Stimulated activated CD8-positive, alpha-beta memory T cell treated with anti-CD3 and anti-CD28 coated beads, Interleukin-7, amount 100 ng/mL, for 1 hour (primary cell): ENCODE measurements at places on chromosomes 11 and 22.

DNA sequence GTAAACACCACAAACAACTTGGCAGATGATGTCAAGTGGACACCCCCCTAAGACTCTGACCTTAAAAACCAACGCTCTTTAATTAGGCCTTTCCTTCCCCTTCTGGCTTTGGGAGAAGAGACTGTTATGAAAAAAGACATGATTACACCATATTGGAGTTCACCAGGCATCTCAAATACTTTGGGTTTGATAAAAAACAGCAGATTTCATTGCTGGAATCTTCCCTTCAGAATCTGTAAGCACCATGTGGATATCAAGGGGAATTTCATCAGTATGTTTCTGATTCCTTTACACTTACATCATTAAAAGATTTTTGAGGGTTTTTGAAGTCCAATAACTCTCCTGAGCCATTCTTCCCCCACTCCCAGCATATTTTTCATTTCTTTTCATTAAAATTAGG lies 85.6 kb downstream of the KIRREL3 start:
- no peak for DNase-seq

GRCh38 chr11:63289658-63290057 lies 46.3 kb upstream of the SLC22A25 start:
- no peak for DNase-seq

GRCh38 chr11:109960831-109961230 lies 132.4 kb upstream of the ZC3H12C start:
- no peak for DNase-seq

GRCh38 chr22:45127866-45128265 lies 35.9 kb upstream of the NUP50 start:
- DNase-seq, result no peak

DNA sequence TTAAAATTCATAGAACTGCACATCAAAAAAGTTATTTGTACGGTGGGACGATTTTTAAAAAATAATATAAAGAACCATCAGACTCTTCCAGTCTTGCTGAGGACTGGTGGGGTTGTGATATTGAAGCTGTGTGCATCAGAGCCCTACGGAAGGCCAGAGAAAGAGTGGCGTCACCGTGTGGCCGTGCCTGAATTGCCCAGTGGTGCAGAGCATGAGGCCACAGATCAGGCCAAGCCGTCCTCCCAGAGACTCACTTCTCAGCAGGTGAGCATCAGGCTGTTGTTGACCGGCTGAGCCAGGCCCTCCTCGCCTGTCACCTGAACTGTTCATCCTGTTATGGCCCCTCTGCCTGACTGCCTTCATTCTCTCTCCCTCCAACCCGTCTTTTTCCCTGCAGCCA lies 1013.9 kb downstream of the TBC1D22A start:
- no peak for DNase-seq

- DNase-seq, result no peak
These were observed 121.3 kb upstream of the SERPIND1 start for GRCh38 chr22:20652582-20652981.

- DNase-seq, result no peak
These were observed 34.4 kb upstream of the CD82 start for GRCh38 chr11:44531116-44531504.

- DNase-seq, result no peak
These were observed 14.3 kb downstream of the DGCR8 start for GRCh38 chr22:20094197-20094807.

GRCh38 chr11:108558222-108558621 lies 35.3 kb downstream of the EXPH5 start:
- DNase-seq, result no peak

DNA sequence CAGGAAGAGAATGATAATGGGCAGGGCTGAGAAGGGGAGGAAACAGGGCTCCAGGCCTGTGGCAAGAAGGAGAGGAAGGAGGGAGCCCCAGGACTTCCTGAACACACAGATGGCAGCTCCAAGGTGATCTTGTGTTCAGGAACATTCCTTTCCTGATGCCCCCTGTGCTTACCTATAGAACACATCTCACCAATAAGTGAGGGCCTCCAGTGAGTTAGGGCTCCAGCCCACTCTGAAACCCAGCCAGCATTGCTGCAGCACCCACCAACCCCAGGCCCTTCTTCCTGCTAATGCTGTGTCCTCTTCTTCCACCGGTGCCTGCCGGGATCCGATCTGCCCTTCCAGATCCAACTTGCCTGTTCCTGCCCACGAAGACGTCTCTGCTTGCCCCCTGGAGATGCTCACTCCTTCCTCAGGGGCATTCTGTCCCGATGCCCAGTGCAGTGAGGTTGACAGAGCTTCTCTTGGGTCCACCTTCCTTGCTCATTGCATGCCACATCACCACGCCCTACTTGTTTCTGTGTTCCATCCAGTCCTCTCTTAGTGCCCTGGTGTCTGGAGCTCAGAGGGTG lies 17.4 kb downstream of the ANKK1 start:
- no peak for DNase-seq

DNA sequence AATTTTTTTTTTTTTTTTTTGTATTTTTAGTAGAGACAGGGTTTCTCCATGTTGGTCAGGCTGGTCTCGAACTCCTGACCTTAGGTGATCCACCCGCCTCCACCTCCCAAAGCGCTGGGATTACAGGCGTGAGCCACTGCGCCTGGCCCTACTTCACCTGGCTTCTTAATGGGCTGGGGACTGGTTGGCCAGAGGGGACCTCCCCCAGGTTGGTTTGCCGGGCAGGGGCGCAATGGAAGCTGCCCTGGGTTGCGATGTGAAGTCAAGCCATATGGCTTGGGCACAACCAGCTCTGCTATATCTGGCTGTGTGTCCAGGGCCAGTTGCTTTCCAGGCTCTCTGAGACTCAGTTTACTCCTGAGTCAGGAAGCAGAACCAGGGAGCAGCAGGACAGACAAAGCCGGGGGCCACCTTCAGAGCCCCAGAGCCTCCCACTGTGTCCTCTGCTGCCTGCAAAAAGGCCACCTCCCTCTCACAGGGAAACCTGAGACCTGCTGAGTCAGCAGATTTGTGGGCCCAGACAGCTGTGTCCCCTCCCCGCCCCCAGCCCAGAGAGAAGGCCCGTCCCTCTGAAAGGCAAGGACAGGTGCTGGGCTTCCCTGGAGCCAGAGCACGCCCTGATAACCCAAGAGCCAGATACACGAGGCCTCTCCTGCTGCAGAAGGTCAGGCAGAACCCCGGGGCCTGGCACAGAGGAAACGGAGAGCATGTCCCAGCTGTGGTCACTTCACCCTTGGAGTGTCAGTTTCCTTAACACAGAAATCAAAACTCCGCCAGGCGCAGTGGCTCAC lies 29.2 kb upstream of the DAGLA start:
- no peak for DNase-seq

GRCh38 chr11:87398931-87399330 lies 361.2 kb downstream of the TMEM135 start:
- no peak for DNase-seq

GRCh38 chr11:8810540-8811301 lies 100.3 kb upstream of the AKIP1 start:
- DNase-seq, result no peak

DNA sequence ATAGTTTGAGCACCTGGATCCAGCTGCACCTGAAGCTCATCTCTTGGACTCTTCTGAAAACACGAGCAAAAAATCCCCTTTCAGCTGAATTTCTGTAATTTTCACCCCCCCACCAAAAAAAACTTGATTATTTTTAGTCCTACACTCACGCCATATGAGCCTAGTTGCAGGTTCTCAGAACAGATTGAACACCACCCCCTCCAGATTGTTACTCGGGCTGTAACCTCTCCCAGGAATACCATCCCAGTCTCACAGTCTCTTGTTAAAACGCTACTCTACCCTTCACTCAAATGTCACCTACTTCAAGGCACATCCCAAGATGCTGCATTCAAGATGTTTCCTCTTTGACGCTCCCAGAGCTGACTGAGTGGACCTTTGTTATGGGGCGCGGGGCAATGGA lies 96.3 kb upstream of the PRDM11 start:
- no peak for DNase-seq

DNA sequence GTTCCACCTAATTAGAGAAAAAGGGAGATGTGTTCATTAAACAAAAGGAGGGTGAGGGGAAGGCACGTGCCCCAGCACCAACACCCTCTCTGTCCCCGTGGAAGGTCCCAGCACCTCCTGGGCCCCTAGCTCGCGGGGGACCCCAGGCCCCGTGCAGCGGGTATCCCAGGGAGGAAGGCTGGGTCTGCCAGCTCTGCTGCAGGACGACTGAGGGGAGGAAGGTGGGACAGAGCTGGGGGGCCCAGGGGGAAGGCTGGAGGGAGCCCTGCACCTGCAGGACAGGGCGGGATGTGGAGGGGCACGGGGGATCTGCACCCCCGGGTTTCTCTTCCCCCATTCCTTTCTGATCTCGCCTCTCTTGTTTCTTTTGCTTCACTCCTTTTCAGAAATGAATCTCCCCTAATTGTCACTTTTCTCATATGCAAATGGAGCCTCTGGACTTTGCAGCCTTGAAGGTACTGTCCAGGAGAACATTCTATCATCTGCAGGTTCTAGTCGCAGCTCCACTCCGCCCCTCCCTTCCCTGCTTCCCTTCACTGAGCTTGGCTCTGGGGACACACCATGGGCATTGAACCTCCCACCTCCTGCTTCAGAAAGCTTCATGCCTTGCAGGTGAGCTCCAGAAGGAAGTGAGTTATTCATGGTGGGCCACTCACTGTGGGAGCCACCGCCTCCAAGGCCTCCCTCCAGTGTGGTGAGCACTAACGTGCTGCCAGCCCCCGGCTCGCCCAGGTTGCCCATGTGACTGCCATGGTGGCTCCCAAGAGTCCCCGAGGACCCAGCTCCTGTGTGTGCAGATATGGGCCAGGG lies 111.0 kb downstream of the ST3GAL4 start:
- DNase-seq, result no peak

GRCh38 chr11:99505316-99505715 lies 484.6 kb downstream of the CNTN5 start:
- no peak for DNase-seq

- no peak for DNase-seq
These were observed 7.1 kb upstream of the MUC15 start for GRCh38 chr11:26578998-26579661.

DNA sequence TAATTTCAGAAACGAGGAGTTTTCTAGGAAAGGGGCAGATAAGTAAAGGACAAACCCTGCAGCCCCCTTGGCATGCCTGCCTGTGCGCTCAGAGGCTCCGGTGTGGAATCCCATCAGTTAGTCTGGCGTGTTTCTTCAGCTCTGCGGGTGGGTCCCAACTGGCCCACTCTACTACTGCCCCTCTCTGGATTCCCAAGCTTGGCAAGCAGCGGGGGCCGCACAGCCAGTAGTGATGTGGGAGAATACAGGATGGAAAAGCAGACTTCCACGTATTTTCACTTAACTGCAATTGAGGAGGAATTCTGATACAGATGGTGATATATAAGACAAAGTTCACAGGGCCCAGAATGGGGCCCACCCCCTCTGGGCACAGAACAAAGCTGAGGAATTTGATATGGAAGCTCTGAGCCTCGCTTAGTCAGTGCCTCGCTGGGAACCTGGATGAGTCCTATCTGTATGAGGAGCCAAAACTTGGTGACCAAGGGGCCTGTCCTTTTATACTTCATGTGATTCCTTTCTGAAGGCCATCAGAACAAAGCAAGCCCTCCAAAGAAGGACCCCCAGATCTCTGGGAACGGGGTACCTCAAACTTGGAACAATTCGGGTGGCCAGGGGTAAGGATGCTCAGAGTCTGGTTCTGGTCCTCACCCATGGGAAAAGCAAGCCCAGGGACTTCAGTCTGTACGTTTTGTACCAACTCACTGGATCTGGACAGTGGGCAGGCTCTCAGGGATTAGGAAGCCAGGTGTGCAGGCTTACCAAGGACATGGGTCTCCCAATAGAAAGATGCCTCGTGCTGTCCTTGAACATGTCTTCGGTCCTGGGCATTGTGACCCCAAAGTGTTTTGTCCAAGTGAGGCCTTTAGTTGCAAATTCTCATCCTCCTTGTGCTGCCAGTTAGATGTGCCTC lies 26.0 kb downstream of the RELT start:
- no peak for DNase-seq

DNA sequence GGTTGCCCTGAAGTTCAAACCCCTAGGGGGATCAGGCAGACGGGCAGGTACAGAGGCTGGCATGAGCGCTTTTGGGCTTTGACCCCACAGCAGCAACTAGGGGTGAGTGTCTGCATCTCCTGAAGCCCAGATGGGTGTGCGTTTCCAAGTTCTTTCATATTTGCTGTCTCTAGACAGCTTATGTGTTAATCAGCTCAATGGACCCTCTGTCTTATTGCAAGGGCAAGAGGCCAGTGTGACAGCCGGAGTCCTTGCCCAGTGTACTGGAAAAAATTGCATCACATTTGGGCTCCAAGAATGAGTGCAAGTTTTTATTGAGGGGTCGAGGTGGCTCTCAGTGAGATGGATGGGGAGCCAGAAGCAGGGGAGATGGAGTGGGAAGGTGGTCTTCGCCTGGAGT lies 1863.7 kb upstream of the RAG2 start:
- DNase-seq, result no peak

DNA sequence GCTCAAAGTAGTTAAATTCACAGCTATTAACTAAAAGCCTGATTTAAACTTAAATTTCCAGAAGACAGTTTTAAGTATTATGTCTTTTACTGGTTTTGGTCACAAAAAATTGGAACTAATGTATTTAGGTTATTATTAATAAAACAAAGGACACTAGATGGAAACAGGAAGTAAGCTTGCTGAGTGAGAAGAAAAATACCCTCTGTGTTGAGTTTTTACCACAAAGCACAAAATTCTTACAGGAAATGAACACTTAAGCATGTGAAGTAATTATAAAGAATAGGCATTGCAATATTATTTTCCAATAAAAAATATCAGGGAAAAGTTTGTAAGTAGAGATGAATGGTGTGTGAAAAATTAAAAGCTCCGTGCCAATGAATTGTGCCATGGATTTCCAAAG lies 46.3 kb downstream of the PIK3C2A start:
- DNase-seq, result no peak

DNA sequence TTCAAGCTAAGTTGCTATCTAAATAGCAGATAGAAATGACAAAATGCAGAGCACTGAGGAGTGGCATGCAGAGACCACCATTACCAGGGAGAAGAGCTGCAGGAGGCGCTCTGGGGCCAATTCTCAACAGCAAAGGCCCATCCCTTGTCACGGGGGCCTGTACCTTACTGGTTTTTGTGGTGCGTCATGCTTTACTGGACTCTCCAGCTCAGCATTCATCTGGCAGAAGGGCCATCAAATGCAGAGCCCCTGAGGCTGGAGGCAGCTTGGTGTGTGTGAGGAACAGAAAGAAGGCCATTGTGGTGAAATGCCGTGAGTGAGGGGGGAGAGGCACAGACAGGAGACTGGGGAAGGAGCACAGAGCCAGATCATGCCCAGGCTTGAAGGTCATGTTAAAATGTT lies 56.5 kb upstream of the NAV2 start:
- no peak for DNase-seq
